ENCODE measurements at places on chromosomes 2 and 18.
A peak's percentile ranks its signal among the peaks of the same experiment; 100 is the strongest.

DNA sequence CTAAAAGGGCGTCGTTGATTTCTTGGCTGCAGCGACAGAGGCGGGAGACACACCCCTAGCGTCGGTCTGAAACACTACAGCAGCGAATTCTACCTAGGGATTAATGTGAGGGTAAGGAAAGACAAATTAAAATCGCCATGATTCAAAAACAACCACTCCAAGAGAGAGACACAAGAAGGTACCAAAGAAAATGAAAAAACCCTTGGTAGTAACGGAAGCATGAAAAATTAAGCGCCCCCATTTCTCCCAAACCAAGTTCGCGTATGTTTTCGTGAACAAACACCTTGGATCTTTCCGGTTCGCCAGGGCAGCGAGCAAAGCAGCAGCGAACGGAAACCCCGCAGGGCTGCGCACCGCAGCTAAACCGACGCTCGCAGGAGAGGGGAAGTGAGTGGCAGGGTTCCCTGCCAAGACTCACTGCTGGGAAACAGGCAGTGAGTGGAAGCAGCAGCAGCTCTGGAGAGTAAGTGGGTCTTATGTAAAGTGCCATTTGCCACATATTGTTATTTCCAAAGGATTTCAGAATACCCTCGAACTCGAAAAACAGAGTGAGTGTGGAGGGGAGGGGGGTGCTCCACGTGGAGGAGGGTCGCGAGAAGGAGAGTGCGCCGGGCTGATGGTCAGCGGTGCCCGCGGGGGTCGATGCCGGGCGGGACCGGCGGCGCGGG, 1.0 kb downstream of the PPP3R1 start:
- DNase-seq, result peak; percentile 88

DNA sequence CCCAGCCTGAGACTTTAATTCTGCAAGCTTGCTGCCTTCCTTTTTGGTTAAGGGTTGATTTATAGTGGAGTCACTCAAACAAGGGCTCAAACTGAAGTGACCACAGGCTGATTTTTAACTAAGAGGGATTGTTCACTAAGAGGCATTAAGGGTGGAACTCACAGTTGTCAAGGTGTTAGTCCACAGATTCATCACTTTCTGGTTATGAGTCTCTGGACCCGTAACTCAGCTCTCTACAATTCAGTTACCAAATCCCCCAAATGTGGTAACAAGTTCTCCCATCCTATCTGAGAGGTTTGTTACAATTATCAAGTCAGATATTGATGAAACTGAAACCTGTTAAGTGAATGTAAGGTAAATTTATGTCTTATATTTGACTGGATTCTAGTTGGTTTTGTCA, 185.9 kb upstream of the KLHL14 start:
- DNase-seq, result no peak

GRCh38 chr2:97714084-97714949, 941 bp downstream of the ZAP70 start:
- peak; percentile 15 for DNase-seq

DNA sequence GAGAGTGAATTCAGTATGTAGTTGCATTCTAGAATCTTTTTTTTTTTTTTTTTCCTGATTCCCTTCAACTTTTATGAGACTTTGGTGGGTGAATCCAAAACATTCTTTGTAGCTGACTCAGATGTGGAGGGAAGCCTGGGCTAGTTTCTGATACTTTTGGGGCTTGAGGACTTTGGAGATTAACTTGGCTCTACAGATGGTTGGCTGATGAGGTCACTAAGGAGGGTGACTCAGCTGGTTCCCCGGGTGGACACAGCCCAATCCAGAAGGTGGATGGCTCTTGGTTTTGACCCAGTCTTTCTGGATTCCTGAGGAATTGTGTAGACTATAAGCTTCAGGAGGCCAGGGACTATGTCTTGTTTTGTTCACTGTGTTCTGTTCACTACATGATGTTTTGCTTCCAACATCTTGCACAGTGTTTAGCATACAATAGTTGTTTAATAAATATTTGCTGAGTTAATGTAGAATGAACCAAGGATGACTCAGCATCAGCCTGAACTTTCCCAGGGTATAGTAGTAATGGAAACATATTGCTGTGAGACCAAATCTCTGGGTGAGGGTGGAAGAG, 30.5 kb downstream of the LAMA3 start:
- DNase-seq, result no peak

- peak; percentile 51 for DNase-seq
These were observed 19.2 kb upstream of the IL36G start for GRCh38 chr2:112958428-112959108.

DNA sequence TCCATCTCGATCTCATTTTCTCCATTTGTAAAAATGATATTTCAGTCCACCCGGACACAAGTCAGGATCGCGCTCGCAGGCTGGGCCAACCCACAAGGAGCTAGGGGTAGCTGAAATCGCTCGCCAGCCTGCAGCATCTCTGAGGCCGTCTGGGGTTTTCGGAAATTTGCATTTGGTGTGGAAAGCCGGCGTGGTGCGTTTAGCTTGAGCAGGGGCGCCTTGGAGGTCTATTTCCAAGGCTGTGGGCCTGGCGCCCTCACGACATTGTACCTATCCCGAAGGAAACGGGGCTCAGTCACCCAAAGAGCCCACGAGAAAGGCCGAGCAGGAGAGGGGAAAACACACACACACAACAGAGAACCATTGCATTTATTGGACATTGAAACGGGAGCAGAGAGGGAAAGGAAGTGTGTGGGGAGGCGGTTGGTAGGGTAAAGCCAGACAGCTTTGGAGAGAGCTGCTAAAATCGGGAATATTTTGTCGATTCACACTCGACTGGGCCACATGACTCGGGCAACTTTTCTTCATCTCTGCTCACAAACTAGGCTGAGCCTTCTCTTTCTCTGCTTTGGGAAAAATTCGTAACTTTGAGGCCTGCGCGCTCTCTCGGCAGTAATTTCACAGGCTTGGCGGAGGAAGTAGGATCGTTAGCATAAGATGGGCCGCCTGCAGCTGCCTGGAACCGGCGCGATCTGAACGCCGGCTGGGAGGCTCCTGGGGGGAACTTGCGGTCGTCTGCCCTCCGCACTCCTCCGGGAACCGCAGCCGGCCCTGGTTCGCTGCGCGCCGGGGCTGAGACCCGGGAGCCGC, 1.1 kb upstream of the HOXD8 start:
- no peak for DNase-seq

DNA sequence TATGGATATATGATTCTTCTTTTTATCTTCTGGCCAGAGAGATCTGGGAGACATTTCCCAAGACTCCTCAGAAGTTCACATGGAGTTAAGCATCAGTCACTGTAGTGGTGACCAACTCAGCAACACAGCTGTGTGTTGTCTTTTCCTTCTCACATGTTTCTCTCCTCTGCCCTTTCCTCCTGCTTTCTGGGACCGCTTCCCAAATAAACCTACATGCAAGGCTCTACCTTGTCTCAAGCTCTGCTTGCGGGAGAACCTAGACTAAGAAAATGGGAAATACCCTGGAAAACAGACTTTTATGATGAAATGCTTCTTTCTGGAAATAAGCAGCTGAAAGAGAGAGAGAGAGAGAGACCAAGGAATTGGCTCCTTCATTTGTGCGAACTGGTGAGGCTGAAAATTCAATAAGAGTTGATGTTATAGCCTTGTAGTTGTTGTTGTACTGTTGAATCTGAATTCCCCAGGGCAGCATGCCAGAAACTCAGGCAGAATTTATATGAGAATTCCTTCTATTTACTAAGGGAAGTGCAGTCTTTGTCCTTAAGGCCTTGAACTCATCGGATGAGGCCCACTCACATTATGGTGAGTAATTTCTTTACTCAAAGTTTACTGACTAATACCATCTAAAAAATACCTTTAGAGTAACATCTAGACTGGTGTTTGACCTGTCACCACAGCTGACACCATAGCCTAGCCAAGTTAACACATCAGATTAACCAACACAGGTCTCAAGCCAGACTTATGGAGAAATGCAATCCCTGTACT, 22.7 kb upstream of the DSC1 start:
- no peak for DNase-seq

DNA sequence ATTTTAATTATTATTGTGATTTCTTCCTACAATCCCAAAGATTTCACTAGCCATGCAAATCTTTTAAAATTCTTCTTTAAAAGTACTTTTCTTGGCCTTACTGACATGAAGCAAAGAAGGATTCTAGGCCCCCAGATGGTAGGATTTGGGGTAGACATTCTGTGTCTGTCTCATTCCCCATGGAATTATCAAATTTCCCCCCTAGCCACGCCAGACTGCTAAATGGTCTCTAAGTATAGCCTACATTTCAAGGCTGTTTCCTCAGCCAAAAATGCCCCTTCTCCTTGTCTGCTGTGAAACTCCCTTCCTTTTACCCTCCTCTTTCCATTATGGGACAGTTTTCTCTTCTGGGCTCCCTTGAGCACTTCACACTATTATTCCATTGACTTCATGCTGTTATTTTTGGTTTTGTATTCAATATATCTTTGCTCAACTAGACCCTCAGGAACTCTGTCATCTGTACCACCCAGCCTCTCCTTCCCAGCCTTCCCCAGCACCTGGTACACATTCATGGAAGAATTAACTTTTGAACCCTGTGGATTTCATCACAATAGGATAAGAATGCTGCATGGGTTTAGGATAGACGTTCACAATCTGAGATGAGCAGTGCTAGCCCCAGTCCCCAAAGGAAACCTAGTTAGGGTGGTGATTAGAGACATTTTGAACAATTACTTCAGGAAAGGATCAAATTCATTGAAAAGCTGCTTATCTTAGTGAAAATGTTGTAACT, 21.5 kb upstream of the CYP1B1 start:
- no peak for DNase-seq

DNA sequence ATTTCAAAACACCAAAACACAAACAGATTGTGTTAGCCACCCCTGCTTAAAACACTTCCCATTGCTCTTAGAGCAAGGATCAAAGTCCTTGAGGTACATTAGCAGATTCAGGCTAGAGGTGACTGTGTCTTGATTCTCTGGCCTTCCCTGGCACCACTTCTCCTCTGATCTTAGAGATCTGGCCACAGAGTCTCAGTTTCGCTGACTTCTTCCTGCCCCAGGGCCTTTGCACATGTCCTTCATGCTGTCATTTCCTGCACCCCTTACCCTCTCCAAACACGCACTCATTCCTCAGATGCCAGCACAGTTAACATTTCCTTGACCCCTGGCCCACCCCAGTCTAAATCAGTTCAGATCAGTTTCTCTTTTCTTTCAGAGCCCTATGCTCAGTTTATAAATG, 16.9 kb downstream of the CXCR4 start:
- no peak for DNase-seq

DNA sequence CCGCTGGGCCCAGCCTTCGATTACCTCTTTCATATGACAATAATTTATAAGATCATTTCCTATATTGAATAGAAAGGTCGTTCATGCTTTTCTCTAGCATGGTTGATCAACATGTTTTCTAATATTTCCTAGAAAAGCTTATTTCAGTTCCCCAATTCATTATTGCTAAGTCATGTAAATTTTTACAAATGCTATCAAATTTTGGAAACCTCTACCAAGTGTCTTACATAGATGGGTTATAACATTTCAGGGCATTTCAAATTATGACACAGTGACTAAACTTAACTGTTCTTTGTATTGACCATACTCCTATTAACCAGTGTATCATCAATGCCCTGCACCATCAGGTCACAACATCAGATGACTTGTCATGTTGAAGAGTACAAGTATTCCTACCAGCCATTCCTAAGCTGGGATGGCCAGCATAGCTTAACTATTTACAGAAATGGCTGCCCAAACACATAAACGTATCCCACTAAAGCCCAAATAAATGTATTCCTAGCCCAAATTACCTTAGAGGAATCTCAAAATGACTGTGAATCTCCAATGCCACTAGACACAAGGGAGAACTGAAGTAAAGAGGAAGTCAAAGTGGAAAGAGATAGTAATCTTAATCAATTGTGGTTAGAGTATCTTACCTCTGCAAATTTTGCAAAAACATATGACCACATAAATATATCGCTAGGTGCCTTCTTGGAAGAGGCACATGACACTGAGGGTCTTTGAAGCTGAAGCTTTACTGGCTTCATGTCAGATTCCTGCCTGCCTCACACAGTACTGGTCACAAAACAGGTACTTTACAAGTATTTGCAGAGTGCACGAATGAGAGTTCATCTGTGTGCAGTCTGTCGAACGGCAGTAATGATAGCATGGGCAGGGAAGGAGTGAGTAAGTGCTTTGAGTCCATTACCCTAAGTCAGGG, 87.3 kb upstream of the TLK1 start:
- peak; percentile 79 for DNase-seq

GRCh38 chr2:149152469-149152953, 114.0 kb downstream of the LYPD6B start:
- DNase-seq, result no peak

DNA sequence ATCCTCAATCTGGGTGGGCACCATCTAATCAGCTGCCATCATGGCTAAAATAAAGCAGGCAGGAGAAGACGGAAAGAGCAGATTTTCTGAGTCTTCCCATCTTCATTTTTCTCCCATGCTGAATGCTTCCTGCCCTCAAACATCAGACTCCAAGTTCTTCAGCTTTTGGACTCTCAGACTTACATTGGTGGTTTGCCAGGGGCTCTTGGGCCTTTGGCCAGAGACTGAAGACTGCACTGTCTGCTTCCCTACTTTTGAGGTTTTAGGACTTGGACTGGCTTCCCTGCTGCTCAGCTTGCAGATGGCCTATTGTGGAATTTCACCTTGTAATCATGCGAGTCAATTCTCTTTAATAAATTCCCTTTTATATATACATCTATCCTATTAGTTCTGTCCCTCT, 36.6 kb downstream of the DIPK1C start:
- DNase-seq, result no peak

DNA sequence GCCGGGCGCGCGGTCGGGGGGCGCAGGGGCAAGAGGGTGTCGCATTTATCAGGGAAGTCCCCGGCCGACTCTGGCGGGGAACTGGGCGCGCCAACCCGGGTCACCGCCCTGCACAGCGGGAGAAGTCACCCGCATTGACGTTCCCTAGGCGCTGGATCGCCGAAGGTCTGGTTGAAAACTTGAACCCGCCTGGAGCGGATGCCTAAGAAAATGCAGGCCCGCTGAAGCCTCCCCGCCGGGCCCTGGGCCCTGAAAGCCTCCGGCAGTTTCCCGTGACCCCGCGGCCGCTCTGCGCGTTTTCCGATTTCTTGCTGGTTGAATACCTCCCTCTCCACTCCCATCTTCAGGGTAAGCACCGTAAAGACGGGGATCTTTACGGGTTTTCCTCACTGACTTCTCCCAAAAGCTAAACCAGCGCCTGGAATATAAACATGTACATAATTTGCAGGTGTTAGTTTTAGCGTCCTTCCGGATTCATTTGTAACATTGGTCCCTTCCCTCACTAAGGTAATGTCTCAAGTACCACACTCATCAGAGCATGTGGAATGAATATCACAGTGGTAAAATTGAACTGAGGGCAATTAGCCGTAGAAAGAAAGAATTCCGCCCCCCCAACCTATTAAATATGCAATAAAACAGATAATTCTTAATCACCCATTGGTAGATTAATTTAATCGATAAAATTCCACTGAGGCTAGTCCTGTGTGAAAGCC, 675 bp upstream of the SPIRE1 start:
- peak; percentile 2 for DNase-seq

DNA sequence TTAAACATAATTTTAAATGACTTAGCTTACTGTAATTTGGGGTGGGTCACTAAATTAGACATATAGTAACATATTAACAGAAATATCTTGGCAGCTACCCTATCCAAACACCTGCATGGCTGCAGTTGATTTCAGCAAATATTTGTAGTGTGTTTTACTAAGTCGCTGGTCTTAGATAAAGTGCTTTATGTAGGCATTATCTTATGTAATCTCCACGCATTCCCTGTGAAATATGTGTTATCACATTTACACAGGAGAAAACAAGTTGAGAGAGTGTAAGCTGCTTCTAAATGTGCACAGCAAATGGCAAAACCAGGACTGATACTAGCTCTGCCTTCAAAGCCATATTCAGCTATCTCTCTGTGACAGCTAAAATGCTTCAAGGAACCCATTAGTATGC, 72.0 kb downstream of the NYAP2 start:
- DNase-seq, result no peak
